ENCODE measurements at places on chromosomes 11 and 22. TPM values are rescaled to one million over a fixed set of nuclear protein-coding genes. Genes with fewer than 3 reads are reported as not detected.

DNA sequence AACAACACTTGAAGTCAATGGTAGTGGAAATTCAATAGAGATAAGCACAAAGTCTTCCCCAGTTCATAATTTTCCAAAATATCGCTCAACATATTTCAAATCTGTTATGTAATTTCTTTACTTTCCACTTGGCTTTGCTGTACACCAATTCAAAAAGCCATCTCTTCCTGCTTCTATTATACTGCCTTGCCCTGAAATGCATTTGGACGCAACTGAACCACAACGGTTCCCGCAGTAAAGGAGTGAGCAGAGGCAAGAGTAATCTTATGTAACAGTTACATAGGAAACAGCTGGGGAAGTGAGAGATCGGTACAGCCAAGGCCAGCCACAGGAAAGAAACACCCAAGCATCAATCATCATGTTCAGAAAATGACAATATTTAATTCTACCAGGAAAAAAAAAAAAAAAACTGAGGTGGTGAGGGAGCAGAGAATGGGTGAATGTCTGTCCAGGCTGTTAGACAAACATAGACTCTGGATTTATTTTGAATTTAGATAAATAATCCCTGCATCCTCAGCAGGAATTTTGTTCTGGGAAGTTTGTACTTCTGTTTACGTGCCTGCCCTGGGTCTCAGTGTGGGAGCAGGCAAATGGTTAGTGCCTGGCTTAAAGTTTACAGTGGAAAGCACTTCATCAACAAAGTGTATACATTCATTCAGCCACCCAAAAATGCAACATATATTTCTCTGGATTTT, 392.2 kb downstream of the ETS1 start:
- DNase-seq, result no peak

DNA sequence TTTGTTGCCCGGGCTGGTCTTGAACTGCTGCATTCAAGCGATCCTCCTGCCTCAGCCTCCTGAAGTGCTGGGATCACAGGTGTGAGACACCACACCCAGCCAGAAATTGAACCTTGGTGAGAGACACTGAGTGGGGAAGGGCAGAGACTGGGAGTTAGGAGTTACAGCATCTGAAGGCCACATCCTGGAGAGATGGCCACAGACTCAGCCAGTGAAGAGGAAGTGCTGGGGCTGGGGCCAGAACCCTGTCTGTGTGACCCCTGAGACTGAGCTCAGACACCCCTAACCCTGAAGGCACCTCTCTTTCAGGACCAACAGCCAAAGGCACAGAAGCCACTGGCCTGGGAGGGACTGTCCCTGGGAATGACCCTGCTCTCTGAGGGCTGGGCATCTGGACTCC, 33.8 kb downstream of the TXN2 start:
- no peak for DNase-seq

DNA sequence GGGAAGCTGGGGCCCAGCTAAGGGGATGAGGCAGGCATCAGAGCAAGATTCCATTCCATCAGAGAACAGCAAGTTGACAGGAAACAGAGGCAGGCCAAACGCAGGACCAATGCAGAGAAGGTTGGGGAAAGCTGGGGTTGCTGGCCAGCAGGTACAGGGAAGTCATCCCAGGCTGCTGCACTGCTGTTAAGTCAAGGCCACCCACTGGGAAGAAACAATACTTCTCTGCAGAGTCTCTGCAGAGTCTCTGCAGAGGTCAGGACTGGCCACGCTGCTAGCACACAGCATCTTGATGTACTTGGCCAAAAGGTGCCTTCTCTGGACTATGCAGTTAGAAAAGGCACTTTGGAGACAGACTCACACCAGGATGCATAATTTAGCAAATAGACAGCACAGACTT, 68.5 kb upstream of the CSNK2A3 start:
- DNase-seq, result no peak

GRCh38 chr11:35373284-35373933, 45.9 kb downstream of the SLC1A2 start:
- DNase-seq, result no peak

- DNase-seq, result no peak
Measured at GRCh38 chr11:2830030-2830812, 55.4 kb downstream of the CDKN1C start.

- DNase-seq, result no peak
Measured at GRCh38 chr11:84136926-84137325, 850.8 kb upstream of the CCDC90B start.

Gene BDNF
- 29.8 TPM for total RNA-seq

GRCh38 chr22:37208401-37209139, 3.7 kb downstream of the SSTR3 start:
- no peak for DNase-seq

GRCh38 chr11:62295504-62295903, 3.4 kb downstream of the SCGB1D4 start:
- DNase-seq, result no peak

DNA sequence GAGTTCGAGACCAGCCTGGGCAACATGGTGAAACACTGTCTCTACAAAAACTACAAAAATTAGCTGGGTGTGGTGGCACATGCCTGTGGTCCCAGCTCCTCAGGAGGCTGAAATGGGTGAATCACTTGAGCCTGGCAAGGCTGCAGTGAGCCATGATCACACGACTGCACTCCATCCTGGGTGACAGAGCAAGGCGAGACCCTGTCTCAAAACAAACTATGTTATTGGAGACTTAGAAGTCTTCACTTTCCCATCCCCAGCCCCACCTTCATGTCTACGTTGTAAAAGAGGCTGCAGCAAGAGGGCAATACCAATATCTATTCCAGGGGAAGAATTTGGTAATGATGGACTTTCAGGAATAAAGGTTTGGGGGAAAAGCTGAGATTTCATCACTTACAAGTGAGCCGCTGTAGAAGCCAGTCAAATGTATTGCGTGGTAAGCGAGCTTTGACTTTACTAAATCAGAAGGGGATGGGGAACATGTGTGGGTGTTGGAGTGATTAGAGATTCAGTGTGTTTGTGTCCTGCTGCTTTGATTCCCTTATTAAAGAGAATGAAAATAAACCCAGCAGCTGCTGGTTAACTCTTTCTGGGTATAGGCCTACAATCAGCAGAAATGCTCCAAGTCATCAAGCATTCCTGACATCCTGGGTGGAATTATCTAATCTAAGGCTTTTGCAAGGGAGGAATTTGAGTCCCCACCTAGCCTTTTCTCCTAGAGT, 53.7 kb downstream of the UBASH3B start:
- DNase-seq, result no peak

Gene SCN2B
- not detected for total RNA-seq

- no peak for DNase-seq
Measured at GRCh38 chr22:27197618-27198017, 540.2 kb downstream of the MIAT start.

Gene LRRN4CL
- total RNA-seq, result 0.12 TPM

Gene PGAP2
- total RNA-seq, result 11.9 TPM

- no peak for DNase-seq
Measured at GRCh38 chr22:23754980-23755636, 883 bp upstream of the VPREB3 start.

DNA sequence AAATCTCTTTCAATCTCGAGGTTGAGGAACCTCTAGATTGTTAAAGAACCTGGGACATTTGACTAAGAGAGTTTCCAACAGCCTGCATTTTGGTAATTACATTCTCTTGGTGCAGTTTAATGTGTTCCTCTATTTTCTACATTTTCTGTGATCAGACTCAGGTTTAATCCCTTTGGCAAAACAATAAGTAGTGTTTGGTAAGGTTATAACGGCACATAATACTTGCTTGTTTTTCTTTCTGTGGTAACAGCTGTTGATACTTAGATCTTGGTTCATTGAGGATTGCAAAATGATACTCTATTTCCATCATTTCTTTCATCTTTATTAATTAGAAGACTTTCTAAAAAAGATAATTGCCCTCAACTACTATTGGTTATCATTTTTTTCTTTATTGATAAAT, 271.3 kb downstream of the SBF2 start:
- no peak for DNase-seq

DNA sequence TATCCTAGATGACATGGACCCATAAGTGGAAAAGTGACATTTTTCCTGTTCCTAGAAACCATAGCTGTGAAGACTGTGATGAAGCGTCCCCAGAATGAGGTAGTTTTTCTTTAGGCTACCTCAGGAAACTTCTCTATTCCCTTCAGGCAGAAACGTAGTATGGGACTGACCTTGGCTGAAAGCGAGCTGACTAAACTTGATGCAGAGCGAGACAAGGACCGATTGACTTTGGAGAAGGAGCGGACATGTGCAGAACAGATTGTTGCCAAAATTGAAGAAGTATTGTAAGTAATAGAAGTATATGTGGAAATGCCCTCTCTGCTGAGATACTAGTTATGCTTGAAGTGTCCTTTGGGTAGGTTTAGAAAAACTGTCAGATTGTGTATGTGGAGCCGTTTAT, 64.7 kb upstream of the GRIK4 start:
- no peak for DNase-seq

Gene NXPE1
- total RNA-seq, result not detected

GRCh38 chr11:34671946-34672345, 51.1 kb downstream of the EHF start:
- DNase-seq, result no peak

Gene BUD13
- total RNA-seq, result 35.0 TPM

DNA sequence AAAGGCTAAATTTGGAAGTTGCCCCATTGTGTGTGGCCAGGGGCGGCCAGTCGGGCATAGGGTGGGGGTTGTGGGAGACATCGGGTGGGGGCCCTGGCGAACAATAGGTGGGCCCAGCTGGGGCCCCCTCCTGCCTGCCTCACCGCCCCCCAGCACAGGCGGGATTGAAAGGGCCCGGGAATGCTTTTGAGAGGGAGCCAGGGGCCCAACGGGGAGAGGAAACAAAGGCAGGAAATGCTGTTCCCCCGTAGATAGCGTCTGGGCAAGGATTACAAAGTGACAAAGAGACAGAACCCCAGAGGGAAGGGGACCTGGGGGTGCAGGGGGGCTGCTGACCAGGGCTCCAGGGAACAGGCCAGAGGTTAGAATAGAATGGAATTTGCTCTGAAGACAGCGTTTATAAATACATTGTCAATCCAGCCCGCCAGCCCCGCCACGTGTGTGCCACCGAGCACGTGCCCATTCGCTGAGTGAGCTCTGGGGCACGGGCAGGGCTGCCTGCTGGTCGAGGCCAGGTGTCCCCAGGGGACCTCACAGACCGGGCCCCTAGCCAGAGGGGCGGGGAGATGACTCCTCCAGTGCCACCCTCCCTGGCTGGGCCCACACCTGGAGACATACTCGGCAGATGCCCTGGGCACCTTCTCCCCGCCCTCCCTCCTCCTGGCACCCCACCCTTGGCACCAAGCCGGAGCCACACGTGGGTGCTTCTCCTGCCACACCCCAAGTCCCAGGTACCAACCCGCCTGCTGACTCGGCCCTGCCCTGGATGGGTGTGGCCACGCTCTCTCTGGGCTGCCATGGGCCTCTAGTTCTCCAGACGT, 9.7 kb downstream of the PDGFB start:
- no peak for DNase-seq

Gene LAYN
- total RNA-seq, result 229 TPM

DNA sequence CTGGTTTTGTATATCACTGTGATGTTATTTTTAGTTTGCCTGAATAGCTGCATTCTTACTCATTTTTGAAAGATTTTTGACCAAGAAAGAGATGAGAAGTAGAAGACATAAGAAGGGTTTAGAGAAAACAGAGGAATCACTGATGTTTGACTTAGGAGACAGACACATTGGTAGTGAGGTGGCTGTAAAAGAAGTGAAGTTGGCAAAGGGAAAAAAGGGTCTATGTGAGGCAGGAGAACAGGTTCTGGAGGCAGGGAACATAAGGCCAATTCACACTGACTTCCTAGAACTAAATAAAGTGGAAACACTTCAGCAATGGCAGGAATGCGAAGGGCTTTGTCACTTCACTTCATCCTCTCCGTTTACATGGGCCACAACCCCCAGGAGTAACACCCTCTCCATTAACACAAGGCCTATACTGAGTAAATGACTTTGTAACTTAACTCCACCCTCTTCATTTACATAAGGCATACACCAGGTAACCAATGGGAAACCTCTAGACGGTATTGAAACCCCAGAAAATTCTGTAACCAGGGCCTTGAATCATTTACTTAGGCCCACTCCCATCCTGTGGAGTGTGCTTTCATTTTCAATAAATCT, 36.5 kb downstream of the CTSC start:
- DNase-seq, result no peak

DNA sequence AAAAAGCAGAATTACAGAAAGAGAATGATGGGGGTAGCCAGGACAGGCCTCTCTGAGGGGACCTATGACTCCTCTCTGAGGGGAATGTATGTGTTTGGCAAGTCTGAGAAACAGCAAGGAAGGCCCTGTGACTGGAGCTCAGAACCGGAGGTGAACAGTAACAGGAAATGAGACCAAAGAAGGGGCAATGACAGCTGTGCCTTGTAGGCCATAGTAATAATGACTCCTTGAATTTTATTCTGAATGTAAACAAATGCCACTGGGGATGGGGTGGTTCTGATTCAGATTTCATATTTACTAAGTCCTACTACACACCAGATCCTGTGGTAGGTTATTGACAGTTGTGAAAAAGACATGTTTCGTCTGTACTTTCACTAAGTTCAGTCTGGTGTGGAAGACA, 52.8 kb upstream of the APOA1 start:
- DNase-seq, result no peak

- no peak for DNase-seq
Measured at GRCh38 chr11:113637636-113638035, 68.5 kb downstream of the TMPRSS5 start.

GRCh38 chr11:123116486-123116885, 54.5 kb upstream of the HSPA8 start:
- no peak for DNase-seq

DNA sequence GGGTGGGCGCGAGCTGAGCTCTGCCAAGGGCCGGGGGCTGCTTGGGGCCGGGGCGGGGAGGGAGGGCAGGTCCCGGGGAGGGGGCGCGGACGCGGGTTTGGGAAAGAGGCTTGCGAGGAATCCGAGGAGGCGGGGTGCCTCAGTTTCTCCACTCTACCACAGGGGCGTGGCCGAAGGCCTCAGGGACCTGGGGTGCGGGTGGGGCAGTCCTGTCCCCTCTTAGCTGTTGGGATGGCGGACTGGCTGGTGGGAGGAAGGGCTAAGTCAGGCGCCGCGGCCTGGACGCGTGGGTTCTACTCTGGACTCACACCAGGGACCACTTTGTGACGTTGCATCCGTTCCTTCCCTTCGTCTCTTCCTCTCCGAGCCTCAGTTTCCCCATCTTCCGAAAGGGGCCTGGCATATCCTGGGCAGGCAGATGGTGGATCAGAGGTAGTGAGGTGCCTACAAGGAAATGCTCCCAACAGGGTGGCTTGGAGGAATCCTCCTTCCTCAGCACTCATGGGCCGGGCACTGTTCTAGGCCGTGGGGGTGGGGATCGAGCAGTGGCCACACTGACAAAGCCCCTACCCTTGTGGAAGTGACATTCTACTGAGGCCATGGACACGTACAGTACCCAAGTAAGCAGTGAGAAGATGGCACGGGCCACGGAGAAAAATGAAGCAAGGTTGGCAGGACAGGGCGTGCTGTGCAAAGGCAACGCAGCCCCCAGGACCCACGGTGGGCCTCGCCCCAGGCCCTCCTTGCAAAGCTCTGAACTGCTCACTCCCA, 13.2 kb downstream of the IGLL1 start:
- no peak for DNase-seq
